Stimulated activated CD8-positive, alpha-beta memory T cell treated with anti-CD3 and anti-CD28 coated beads, Interleukin-4, amount 100 ng/mL, for 24 hours (primary cell): ENCODE measurements at places on chromosomes 6 and 20.

DNA sequence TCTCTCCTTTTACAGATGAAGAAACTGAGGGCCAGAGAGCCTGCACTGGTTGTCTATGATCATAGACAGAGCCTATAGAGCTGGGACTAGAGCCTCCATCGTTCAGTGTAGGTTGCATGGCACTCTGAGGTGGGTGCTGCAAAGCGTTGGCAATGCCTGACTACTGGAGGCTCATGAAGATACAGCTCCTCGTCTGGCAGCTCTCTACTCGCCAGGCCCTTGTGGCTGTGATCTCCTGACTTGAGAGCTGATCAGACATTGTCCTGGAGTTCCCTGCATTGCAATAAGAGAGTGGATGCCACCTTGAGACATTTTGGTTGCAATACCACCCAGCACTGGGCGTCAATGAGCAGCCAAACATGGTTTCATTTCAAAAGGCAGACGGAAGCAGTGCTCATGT, 270.1 kb upstream of the ARID1B start:
- no peak for DNase-seq

GRCh38 chr6:55528624-55529023, 50.4 kb downstream of the HMGCLL1 start:
- DNase-seq = no peak

DNA sequence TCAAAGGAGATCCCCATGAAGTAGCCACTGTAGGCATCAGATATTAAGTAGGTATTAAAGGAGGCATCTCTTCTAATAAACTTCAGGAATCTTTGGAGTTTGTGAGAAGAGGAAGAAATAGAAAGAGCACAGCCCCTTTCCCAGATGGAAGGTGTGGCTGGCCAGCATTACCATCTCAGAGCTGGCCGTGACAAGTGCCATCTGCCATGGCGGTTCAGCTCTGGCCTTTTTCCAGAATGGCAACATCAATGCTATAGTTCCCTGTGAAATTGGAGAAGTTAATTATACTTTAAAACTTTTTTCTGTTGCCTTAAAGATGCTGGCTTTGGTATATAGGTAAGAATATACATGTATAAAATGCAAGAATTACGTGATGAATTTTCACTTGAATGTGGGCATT, 51.9 kb upstream of the MCUR1 start:
- no peak for DNase-seq

DNA sequence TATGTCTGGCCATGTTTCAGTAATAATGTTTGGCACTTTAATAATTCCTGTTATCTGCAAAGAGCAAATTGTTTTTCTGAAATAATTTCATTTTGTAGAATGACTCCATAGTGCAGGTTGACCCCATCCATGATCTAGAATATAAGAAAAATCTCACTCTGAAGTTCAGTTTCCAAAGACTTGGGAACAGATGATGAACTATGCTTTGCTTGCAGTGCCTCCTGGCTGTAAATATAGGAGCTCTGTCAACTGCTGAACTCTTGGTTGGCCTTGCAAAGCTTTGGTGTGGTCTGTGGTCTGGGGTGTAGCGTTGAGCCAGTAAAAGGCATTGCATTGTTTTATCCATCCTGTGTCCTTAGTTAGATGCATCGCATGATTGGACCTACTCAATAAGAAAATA, 104.0 kb downstream of the PLCB4 start:
- DNase-seq = no peak

- DNase-seq = no peak
These were observed 138.2 kb upstream of the DTNBP1 start for GRCh38 chr6:15800841-15801617.
